ENCODE measurements at places on chromosomes 4 and X.

DNA sequence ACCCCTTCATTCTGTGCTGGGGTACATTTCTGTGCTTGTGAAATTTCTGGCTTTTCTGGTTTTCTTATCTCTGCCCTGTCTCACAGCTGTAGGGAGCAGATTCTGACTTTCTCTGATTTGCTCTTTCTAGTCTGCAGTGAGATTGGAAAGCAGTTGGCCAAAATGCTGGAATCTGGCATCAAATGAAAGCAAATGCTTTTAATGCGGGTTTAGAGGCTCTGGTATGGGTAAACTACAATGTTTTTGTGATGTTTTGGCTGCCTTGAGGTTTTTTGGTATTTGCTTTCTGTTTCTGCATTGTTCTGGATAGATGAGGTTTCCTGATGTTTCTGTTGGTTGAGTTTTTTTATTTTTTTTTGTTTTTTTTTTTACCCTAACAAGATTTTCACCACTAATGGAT lies 23.8 kb downstream of the SMIM20 start:
- DNase-seq = no peak

GRCh38 chrX:115318139-115318538 lies 28.6 kb downstream of the LUZP4 start:
- DNase-seq = no peak

- DNase-seq = no peak
Observed at GRCh38 chrX:151697522-151697921, 2.3 kb downstream of the PRRG3 start.

DNA sequence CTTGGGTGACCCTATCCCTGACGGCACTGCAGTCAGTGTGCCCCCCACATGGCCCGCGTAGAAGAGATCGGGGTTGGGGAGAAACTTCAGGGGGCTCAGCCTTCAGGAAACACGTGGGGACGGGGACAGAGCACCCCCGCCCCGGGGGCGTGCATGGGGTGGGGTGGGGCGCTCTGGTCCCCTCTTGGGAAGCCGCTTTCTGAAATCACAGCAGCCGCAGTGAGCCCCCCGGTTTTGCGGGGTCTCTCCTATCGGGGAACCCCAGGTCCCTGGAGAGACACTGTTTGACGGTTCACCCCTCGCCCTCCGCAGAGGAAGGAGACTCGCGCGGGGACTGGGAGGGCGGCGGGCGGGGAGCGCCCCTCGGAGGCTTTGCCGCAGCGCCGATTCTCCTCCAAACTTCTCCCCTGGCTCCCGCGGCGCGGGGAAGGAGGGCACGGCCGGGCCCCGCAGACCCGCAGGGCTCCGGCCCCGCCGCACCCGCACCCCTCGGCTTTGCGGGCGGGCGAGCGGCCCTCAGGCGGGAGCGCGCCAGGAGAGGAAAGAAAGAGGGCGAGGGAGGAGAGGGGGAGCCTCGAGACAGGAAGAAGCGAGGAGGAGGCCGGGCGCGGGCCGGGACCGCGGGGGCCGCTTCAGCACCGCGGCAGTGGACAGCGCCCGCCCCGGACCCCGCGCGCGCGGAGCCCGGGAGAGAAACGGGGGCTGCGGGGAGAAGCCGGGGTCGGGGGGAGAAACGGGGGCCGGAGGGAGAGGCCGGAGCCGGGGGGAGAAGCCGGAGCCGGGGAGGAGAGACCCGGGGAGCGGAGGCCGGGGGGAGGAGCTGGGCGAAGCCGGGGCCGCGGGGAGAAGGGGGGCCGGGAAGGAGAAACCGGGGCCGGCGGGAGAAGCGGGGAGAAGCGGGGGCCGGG lies 612 bp downstream of the CPLX1 start:
- DNase-seq = no peak
